ENCODE measurements at places on chromosomes 12 and 14.

DNA sequence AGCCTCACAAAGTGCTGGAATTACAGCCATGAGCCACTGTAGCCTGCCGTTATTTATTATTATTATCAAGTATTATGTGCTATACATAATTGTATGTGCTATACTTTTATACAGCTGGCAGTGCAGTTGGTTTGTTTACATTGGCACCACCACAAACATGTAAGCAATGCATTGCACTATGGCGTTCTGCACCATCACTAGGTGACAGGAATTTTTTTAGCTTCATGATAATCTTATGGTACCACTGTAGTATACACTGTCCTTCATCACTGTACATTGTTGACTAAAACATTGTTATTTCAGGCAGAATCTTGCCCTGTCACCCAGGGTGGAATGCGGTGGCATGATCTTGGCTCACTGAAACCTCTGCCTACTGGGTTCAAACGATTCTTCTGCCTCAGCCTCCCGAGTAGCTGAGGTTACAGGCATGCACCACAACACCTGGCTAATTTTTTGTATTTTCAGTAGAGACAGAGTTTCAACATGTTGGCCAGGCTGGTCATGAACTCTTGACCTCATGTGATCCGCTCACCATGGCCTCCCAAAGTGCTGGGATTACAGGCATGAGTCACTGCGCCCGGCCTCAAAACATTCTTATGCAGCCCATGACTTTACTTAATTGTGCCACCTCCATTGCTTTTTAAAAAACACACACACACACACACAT, 17.1 kb downstream of the MRPL42 start:
- no peak for DNase-seq

DNA sequence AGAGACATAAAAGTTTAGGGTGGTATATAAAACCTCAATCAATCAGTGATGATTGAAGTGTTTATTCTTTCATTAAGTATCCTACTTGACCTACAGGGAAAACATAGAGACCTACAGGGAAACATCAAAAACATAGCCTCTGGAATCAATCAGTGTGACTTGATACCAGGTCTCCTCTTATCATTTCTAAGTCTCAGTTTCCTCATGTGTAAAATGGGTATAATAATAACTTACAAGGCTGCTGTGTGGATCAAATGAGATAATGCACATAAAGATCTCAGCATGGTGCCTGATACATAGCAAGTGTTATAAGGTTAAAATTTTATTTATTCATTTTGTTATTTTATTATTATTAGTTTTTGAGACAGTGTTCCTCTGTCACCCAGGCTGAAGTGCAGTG, 22.2 kb upstream of the GNPTAB start:
- DNase-seq, result no peak

GRCh38 chr14:68365228-68365627, 427.6 kb downstream of the ZFP36L1 start:
- no peak for DNase-seq

- DNase-seq, result no peak
Measured at GRCh38 chr14:103537175-103537990, 8.4 kb downstream of the TRMT61A start.

- no peak for DNase-seq
Measured at GRCh38 chr12:98533723-98534251, 18.4 kb downstream of the TMPO start.

GRCh38 chr14:65877624-65878023, 465.1 kb downstream of the FUT8 start:
- DNase-seq, result no peak

DNA sequence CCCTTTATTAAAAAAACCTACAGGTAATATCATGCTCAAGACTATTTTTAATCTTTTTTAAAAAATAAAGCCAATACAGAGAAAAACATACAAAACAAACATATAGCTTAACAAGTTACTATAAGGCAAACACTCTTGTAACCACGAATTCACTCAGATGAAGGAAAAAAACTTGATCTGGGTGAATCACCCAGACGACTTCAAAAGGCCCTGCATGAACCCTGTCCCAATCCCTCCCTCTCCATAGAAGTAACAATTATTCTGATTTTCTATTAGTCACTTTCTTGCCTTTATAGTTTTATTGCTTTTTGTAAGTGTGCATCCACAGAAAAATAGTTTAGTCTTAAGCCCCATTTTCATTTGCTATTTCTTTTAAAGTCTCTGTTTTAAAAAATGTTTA, 72.6 kb downstream of the LRP6 start:
- DNase-seq, result no peak

GRCh38 chr14:54976316-54976715, 50.6 kb downstream of the WDHD1 start:
- no peak for DNase-seq

GRCh38 chr12:77058740-77059139, 6.6 kb downstream of the E2F7 start:
- no peak for DNase-seq

DNA sequence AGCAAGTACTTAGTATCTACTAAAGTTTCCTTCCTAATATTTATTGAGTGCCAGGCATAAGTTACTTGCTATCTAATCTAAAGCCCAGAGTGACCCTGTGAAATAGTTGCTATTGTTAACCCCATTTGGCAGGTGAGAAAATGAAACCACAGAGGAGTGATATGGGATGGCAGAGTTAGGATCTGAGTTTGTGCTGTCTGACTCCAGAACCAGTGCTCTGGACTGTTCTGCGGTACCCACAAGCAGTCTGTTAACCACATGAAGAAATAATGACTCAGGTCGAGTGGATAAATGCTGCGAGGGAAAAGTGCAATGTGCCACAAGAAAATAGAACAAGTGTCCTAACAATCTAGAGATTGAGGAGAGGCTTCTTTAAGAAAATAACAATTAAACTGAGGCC, 60.7 kb upstream of the GZMB start:
- DNase-seq, result no peak

GRCh38 chr12:22334410-22335100, at the start of gene ST8SIA1:
Gene ST8SIA1 (minus strand): TSS chr12:22334707. CDS start chr12:22334232, 475 bp downstream.
- no peak for DNase-seq

DNA sequence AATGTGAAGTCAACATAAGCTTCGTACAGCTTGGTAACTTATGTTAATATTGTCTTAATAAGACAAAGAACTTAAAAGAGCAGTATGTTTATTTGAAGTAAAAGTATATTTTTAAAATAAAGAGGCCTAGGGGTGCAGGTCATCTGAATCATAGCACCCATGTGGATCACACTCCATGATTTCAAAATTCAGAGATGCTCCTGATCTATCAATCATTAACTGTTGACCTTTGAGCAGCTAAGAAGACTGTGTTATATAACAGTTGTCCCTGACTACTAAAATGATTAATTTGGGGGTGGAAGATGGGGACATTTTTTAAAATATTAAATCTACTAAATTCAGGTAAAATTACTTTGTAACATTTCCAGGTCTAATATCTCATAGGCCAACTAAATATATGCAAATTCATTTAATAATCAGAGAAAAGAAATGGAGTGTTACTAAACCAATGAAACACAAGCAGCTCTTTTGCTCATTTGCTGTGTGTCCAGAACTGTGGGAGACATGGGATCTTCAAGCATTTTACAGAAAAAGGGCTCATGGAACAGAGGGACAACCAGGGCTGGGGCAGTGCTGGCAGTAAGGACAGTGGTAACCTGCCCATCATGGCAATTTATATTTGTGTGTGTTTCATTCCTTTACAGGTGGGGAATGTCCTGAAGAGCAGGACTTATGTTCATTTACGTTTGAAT, 120.7 kb upstream of the PCED1B start:
- no peak for DNase-seq

DNA sequence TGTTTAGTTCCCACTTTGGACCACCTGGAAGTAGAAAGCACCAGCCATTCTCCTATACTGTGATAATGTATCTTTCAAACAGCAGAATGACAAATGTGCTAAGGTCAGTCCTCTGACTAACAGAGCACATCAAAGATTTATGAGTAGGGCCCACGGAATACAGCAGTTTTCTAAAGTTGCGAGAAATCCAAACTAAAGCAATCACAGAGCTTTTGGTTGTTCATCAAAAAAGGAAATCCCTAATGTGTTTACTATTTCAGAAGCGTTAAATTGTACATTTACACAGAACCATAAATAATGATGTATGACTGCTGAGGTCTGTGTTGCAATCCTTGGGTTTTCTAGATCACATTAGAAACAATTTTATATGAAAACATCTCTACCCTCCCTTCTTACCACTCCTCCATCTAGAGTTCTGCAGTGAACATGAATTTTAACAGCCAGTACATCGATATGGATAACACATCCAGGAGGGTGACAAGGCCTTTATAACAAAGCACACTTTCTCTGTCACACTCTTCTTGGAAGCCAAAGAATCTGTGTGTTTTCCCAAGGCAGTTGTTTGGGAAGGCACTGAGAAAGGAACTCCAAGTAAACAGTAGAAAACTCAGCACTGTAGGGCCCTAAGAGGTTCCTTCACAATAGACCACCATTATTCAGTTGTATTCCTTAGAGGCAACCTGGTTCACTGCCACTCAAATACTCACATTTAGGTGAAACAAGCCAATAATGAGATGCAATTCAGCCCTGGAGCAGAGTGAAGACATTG, 7.3 kb downstream of the KITLG start:
- DNase-seq, result no peak

DNA sequence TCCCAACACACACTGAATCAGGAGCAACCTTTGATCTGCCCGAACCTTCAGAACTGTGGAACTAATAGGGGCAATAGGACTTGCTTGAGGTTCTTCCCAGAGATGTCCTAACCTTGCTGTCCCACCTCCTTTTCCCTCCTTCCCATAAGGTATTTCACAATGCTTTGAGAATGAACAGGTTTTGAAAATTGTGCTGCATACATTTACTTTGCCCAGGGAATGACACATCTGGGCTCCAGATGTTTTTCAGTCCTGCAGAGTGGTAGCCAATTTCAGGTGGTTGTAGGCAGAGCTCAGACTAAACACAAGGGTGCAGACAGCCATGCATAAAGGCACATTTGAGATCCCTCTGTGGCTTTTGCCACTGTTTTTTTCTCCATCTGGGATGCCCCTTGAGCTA, 206.7 kb upstream of the PWP1 start:
- DNase-seq, result no peak

- no peak for DNase-seq
Measured at GRCh38 chr14:84003346-84003745, 1526.6 kb upstream of the FLRT2 start.

DNA sequence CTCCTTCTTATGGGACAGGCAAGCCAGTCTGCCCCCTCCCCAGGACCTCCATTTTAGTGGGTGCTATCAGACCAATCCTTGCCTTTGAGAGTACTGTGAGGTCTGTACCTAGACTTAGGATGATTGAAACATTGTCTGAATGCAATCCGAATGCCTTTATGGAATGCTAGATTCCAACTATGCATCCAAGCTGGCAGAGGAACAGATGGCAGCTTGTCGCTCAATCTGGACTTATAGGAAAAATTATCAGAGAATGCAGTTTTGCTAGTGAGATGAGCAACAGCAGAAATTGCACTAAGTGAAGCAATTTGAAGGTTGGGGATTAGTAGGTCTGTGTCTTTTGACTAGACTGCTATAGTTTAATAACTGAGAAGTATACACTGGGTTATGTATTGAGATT, 109.1 kb downstream of the DYRK2 start:
- no peak for DNase-seq

DNA sequence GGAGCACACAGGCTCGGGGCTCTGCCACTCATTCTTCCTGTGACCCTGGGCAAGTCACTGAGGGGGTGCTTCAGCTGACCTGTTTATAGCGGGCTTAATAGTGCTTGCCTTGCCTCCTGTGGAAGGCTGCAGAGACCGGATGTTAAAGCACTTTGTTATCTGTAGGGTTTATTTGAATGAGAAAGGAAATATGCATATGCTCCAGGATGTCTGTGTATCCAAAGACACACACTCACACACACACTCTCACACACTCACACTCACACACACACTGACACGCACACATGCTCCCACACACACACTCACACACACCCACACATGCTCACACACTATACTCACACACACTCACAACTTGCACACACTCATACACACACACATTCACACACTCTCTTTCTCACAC, 56.1 kb upstream of the DDX11 start:
- DNase-seq, result no peak

DNA sequence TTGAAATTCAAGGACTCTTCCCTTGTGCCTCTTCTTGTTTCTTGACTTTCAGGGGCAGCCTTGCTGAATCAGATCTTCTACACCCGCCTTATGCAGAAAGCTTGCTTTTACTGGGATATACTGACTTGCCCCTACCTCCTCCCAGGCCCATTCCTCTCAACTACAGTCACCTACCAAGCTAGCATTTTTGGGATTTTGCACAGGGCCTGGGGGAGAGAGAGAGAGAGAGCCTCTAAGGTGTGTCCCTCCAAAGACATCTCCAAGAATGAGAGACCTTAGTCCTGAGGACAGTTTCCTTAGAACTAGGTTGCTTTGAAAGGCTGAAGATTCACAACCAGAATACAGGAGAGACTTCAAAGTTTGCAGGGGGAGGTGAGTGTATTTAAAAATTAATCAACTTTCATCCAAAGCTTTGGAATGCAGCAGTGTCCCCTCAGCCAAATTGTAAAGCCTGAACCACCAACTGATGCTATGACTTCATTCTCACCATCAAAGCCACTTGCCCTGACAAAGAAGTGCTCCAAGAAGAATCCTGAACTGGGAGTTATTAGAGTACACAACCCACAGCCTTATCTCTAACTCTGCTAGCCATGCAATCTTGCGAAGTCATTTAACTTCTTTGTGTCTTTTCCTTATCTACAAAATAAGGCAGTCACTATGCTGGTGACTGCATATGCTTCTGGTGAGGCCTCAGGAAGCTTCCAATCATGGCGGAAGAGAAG, 96.1 kb upstream of the EGLN3 start:
- no peak for DNase-seq

DNA sequence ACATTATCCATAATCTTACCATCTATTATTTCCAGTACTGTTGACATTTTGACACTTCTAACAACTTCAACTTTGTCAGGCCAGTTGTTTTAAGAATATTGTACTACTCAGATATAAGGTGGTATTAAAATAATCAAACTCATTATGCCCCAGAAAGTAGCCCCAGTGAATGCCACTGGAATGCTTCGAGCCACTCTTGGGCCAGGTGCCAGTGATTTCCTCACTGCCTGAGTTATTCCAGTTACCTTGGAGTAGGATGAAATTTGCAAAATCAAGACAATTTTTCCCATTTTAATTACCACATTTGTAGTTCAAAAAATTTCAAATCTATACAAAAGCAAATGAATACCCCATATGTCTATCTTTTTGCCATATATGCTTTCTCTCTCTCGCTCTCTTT, 9.2 kb downstream of the CIPC start:
- no peak for DNase-seq

- DNase-seq, result no peak
Measured at GRCh38 chr14:32472512-32473463, 143.7 kb downstream of the AKAP6 start.

- DNase-seq, result no peak
Measured at GRCh38 chr12:9118158-9118557, 2.4 kb upstream of the A2M start.

- no peak for DNase-seq
Measured at GRCh38 chr12:39620659-39621658, 1.4 kb upstream of the ABCD2 start.

- DNase-seq, result no peak
Measured at GRCh38 chr12:74292351-74293194, 245.1 kb upstream of the ATXN7L3B start.

All from stimulated activated CD8-positive, alpha-beta memory T cell treated with anti-CD3 and anti-CD28 coated beads, Interleukin-4, amount 100 ng/mL, for 24 hours (primary cell).